Activated CD8-positive, alpha-beta memory T cell treated with anti-CD3 and anti-CD28 coated beads for 24 hours (primary cell): ENCODE measurements at places on chromosomes 5 and 9.

GRCh38 chr9:5466766-5467165, 16.4 kb downstream of the CD274 start:
- DNase-seq: no peak

GRCh38 chr5:158224253-158224652, 365.3 kb upstream of the CLINT1 start:
- DNase-seq: no peak

- no peak for DNase-seq
Measured at GRCh38 chr5:31285025-31285424, 91.5 kb downstream of the CDH6 start.

DNA sequence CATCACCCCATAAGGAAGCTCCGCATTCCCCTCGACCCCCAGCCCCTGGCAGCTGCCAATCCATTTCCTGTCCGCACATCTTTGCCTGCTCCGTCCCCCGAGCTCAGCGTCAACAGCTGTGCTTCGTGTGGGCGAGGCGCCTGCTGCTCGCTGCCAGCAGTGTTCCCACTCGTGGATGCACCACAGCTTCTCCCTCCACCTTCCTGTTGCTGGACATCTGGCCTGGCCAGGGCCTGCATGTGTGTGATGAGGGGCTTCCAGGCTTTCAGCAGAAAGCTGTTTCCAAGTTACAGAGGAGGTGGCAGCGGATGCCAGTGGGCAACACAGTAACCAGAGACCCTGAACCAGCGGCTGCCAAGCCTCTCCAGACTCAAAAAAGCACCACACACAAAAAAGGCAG, 86.0 kb downstream of the PRRT1B start:
- DNase-seq: no peak

- no peak for DNase-seq
Measured at GRCh38 chr5:25851301-25851700, 1187.1 kb downstream of the CDH9 start.

DNA sequence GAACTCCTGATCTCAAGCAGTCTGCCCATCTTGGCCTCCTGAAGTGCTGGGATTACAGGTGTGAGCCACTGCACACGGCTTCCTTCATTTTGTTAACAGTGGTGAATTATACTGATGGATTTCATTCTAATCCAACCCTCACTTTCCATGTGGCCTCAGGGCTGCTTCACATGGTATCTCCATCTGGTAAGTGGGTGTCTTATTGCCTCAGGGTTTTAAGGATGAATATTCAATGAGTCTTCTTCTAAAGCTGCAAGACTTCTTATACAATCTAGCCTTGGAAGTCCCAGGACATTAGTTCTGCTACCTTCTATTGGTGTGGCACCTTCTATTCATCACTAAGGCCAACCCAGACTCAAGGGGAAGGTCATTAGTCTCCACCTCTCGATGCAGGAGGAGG, 8.7 kb upstream of the RASEF start:
- DNase-seq: no peak

DNA sequence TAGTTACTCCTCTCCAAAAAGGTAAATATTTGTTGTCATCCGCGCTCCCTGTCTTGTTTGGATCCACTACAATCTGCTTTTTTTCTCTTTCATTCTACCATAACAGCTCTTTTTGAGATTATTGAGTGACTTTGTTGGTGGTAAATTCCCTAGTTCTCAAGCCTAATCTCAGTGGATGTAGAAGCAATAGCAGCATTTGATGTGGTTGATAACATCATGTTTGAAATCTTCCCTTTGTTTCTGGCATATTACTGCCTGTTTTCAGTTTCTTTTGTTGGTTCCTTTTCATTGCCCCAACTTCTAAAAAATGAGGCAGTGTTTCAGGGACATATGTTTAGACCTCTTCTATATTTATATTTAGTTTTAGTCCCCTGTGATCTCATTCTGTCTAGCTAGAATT, 8.9 kb downstream of the CDC42SE2 start:
- DNase-seq: no peak

DNA sequence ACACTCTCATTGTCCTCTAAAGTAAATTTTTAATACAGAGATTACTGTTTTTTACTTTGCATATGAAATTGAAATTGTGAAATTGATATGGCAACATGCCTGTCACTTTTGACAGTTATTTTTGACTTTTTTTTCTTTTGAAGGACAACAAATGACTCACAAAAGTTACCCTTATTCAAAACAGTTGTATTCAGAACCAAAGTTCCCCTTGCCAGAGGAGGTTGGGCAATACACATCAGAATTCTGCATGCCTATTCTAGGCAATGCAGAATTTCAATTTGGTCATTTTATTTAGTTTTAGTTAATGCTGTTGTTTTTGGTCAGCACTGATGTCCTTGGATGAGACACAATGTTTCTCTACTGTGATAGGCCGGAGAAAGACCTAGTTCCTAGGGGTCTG, 299.1 kb upstream of the PRR16 start:
- DNase-seq: no peak

DNA sequence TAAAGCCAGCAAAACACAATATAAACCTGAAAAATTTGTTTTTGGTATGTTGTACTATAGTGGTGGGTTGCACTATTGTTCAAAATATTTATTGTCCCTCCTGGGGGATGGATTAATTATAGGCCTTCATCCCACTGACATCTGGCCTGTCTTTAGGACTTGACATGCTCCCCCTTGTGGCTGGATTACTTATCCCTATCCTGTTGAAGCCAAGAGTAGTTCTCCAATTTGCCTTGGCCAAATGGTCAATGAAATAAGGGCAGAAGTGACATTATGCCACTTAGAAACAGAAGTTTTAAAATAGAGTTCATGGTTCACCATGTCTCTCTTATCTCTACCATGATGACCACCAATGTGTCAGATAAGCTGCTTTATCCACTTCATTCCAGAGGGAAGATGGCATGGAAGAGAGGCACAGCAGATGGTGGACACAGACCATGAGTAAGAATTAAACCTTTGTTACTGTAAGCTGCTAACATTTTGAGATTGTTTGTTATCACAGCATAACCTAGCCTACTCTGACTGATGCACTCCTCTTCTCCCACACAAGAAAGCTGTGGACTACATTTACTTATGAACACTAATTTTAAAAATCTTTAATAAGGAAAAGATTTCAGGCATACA, 29.2 kb upstream of the ARHGEF28 start:
- no peak for DNase-seq

- peak; percentile 68 for DNase-seq
Measured at GRCh38 chr5:177494346-177495195, 2.8 kb downstream of the PDLIM7 start.

DNA sequence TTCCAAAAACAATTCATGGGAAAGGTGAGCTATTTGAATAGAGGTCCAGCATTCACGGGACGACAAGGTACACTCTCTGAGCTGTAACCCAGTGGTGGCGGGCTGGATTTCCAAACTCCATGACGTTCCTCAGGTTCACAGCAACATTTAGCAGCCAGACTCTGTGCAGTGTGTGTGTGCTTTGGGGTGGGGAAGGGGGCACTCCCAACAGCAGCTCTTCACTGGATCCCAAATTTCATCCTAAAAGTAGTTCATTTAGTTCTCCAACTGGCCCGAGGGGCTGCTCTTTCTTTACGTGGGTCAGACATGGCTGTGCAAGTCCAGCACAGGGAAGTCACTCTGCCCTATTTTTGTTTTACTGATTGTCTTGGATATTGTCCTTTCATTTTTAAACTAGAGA, 98.0 kb upstream of the IRX2 start:
- no peak for DNase-seq

- DNase-seq: no peak
Measured at GRCh38 chr5:116389601-116390000, 185.0 kb downstream of the SEMA6A start.

GRCh38 chr5:132370971-132371602, 1.6 kb downstream of the SLC22A5 start:
- no peak for DNase-seq

GRCh38 chr5:171309276-171310211, 496 bp downstream of the TLX3 start:
- DNase-seq: no peak

- no peak for DNase-seq
Measured at GRCh38 chr5:68443091-68443490, 227.5 kb downstream of the PIK3R1 start.

- peak; percentile 85 for DNase-seq
Measured at GRCh38 chr9:135602789-135603481, 36.4 kb downstream of the GLT6D1 start.

- DNase-seq: no peak
Measured at GRCh38 chr5:13704396-13704795, 240.1 kb downstream of the DNAH5 start.

- no peak for DNase-seq
Measured at GRCh38 chr5:16467363-16468219, 2.0 kb upstream of the ZNF622 start.

DNA sequence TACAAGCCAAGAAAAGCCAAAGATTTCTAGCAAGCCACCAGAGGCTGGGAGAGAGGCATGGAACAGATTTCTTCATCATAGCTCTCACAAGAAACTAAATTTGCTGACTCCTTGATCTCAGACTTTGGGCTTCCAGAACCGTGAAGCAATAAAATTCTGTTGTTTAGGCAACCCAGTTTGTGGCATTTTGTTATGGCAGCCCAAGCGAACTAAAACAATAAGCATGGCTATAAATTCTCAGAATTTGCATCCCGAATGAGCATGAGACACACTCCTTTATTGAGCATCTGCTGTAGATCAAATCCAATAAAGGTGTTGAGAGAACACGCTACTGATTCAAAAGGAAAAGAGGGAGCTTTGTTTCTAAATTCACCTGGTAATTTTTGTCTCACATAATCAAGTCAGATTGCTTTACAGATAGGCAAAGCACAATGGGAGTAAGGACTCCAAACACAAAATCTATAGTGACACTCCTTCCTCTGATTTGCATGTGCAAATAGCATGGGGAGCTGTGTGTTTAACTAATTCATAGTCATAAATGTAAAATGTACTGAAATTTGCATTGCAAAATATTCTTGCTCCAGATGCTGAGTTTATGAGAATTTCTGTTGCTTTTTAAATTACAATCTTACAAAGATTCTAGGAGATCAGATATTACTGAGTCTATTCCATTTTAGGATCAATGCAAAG, 308.7 kb downstream of the MED10 start:
- DNase-seq: no peak

DNA sequence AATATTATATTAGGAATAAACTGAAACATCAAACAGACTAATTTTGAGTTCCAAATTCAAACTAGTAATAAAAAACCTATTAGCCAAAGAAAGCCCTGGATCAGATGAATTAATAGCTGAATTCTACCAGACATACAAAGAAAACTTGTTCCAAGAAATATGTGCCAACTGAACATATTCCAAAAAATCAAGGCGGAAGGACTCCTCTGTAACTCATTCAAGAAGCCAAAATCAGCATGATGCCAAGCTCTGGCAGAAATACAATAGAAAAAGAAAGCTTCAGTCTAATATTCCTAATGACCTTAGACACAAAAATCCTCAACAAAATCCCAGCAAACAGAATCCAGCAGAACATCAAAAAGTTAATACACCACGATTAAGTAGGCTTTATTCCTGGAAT, 619.1 kb upstream of the COX7C start:
- DNase-seq: no peak

DNA sequence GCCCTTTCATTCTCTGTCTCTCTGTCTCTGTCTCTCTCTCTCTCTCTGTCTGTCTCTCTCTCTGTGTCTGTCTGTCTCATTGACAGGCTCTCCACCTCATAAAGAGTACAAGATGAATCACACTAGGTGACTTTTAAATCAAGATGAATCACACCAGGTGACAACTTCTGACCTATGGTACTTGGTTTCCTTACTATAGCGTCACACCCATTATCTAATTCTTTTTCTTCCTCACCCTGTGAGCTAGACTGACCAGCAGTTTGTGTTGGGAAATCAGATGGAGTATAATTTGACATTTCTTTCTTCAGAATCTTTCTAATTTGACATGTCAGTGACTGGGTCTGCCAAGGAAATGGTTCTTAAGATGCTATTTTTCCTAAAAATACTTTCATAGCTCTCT, 232.9 kb downstream of the ARRDC3 start:
- no peak for DNase-seq

DNA sequence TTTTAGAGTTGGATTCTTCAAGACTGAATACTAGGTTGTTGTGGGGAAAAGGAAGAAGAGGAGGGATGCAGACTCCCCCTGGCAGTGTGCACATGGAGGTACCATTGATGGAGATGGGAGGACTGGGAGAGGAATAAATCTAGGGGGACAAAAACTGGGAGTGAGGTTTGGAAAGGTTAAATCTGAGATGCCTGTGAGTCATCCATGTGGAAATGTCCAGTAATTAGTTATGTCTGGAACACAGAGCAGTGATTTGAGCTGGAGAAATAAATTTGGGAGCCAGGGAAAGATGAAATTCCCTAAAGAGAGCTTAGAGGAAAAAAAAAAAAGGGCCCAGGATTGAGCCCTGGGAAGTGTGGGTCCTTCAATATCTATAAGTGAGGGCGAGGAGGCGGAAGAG, 8.0 kb upstream of the CCIN start:
- no peak for DNase-seq

DNA sequence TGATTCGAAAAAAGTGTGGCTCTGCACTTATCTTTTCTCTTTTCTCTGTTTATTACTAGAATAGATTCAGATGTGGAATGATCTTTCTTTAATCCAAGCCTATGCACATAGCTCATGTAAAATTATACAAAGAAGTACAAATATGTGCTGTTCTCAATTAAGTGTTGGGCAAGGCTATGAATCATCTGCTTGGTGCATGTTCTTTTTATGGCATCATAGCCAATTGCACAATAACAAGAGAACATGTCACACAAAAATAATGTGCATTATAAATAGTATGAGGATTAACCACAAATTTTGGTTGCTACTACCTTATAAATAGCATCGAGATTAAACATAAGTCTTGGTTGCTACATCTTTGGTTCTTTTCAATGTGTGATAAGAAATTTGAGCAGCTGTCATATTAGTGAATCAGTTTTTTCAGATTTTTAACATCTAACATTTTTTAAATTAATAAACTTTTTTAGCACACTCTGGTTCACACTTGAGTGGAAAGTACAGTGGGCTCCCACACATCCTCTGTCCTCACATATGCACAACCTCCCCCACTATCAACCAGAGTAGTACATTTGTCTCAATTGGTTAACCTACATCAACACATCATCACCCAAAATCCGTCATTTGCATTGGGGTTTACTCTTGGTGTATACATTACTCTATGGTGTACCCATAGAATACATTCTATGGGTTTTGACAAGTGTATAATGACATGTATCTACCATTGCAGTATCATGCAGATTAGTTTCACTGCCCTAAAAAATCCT, 6.8 kb upstream of the RECK start:
- DNase-seq: no peak

- DNase-seq: no peak
Measured at GRCh38 chr5:58156361-58156760, 303.5 kb downstream of the PLK2 start.

- DNase-seq: no peak
Measured at GRCh38 chr9:95731876-95732275, 143.6 kb upstream of the ERCC6L2 start.

DNA sequence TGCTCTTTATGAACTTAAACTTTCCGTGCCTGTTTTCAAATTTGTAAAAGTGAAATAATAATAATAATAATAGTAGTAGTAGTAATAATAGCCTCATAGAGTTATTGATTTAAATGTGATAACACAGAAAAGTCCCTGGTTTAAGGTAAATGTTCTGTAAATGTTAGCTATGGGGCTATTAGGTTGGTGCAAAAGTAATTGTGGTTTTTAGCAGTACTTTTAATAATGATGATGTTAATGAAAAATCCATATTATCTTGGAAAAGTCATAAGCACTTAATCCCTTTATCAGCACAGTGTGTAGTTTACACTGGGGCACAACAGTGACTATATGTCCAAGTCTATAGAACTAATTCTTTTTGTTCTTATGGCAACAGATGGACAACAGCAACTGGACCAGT, at the start of gene OR1Q1:
Gene OR1Q1, plus strand, starts transcription at position 377 of the 400 bp plus-strand sequence. Its CDS starts 0 bp downstream, at position 377.
- DNase-seq: no peak
